ENCODE measurements at places on chromosomes 2 and 18.

DNA sequence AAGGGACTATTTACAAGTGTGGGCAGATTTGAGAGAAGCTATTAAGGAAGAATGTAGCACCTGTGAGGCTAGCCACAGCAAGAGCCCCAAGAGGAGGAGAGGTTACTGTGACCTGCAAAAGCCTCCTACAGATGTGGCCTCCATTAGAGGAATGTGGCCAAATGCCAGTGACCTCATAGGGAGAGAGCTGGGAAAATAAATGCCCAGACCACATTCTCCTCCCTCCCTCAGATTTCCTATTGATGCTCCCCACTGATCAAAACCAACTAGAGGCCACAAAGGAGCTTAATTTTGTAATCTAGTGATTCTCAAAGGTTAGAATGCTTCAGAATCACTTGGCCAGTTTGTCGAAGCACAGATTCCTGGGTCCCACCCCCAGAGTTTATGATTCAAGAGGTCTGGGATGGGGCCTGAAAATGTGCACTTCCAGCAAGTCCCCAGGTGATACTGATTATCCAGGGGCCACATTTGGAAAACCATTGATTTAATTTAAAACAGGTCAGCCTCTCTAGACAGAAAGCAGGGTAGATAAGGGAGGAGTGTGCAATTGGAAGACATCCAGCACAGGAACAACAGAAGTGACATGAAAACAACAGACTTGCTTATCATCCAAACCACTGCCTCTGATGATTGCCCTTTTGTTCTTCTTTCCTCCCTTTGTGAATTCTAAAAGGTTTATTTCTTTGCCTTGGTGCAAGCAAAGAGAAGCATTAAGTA lies 61.2 kb upstream of the RBBP8 start:
- DNase-seq, result no peak

DNA sequence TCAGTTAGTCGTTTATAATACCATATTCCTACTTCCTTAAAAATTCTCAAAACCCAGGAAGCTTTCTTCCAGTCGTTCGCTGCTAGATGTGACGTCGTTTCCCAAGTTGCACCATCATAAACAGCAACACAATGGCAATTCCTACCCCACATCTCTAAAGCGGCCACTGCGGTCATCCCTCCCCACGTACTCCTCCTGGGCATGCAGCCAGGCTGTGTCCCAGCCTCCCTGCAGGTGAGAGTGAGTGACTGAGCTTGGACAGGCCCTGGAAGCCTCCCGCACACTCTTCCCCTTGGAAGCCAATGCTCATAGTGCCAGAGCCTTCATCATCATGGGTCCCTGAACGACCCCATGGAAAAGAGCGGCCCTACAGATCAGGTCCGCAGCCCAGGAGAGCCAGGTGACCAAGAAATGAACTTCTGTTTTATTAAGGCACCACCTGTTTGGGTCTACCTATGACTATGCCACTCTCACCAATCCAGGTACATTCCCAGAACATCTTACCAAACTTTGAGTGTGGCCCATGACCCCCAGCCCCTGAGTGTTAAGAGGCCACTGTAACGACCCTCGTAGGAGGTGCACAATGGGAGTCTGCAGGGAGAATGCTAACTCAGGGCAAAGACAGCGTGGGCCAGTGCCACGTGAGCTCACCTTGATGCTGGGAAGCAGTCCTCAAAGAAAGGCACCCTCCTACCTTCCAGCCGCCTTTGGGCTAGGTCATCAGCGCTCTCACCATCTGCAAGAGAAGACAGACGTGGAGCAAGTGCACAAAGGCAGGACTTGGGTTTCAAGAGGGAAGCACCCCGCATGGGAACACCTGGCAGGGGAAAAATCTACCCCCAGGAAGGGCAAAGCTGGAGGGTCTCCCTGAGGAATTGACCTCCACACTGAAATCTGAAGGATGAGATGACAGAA lies 74.7 kb upstream of the RAB6C start:
- DNase-seq, result no peak

GRCh38 chr18:48167897-48168253 lies 237.4 kb upstream of the SMAD2 start:
- DNase-seq, result no peak

GRCh38 chr2:118845005-118845521 lies 2.4 kb downstream of the EN1 start:
- DNase-seq, result no peak

- no peak for DNase-seq
Observed at GRCh38 chr2:10546975-10547391, 98.9 kb upstream of the ODC1 start.

- DNase-seq, result peak; percentile 23
Observed at GRCh38 chr2:121256720-121257479, 28.1 kb downstream of the TFCP2L1 start.

- DNase-seq, result no peak
Observed at GRCh38 chr2:47551800-47552525, 149.0 kb downstream of the MSH2 start.

- peak; percentile 40 for DNase-seq
Observed at GRCh38 chr2:239818531-239819011, 206.6 kb downstream of the NDUFA10 start.

DNA sequence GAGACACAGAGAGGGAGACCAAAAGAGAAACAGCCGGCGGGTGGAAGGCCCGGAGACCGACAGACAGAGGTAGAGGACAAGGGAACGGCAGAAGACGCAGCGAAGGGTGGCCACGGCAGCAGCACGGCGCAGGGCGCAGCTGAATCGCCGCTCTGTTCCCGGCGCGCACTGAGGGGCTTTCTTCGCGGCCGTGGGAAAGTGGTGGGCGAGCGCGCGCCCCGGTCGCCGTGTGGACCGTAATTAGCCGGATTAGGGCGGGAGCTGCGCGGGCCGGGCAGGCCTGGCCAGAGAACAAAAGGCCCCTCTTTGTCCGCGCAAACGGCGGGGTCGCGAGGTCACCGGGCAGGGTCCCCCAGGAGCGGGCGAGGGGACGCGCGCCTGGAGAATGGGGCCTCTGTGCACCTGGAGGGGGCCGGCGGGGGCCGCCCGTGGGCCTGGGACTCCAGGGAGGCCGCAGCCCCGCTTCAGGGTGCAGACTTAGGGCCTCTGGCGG lies 158.3 kb downstream of the ZFP36L2 start:
- peak; percentile 80 for DNase-seq

- no peak for DNase-seq
Observed at GRCh38 chr18:36169938-36170337, 17.4 kb upstream of the MOCOS start.

- no peak for DNase-seq
Observed at GRCh38 chr2:161580021-161580420, 44.2 kb upstream of the SLC4A10 start.
